ENCODE measurements at places on chromosomes 6 and 20. TPM values are rescaled to one million over a fixed set of nuclear protein-coding genes. Genes with fewer than 3 reads are reported as not detected.

- no peak for DNase-seq
These were observed 28.6 kb downstream of the RALY start for GRCh38 chr20:34022151-34022838.

GRCh38 chr6:151021896-151022295 lies 156.4 kb downstream of the MTHFD1L start:
- DNase-seq = no peak

DNA sequence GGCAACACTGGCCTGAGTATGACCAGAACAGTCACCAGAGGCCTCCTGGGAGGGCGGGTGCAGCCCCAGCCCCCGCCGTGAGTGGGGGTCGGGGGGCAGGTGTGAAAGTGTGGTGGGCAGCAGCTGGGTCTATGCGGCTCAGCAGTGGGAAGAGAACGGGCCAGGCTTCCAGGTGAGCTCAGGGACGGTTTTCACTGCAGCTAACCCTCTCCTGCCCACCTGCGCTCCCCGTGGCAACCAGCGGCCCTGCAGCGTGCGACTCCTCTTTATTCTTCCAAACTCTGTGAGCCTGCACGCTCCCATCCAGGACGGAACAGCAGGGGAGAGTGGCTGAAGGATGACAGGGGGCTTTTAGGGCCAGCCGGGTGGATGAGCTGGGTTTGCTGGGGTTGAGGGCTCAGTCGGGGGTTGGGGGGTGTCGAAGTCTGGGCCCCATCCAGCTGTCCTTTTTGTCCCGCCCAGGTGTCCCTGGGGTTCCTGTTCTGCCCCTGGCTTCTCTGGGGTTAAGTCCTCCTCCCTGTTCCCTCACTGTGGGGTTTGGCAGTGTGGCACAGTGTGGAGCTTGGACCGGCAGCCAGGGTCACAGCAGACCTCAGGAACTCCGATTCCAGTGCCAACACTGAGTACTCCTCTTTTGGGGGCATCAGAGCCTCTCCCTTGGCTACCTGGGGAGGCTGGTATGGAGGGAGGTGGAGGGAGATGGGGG lies 859 bp upstream of the BIRC7 start:
- no peak for DNase-seq

DNA sequence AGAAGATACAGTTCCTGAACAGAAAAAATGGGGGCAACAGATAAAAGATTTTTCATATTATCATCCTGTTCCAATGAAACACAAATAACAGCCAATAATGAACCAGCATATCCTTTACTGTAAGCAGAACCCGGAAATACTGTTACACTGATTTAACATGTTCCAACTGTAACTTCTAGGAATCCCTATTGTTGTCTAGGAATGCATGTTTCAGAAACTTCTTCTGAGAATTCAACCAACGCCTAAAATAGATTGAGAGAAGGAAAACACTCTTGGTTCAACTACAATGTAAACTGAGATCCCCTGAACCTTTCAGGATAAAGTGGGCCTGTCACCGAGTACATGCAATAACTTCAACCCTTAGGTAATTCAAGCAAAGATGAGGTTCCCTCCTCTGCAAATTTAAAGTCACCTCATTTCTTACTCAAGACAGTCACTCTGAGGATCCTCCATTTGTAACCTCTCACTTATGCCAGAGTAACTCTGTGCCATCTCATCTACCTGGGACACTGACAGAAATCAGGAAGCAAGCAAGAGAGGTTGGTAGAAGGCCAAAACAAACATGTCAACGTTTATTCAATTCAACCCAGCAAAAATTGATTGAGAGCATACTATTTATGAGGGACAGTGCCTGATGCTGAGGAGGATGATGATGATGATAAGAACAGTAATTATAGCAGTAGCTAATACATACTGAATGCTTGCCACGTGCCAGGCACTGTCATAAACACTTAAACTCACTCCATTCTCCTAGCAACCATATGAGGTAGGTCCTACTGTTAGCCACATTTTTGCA lies 14.1 kb downstream of the UBE3D start:
- DNase-seq = no peak

- no peak for DNase-seq
These were observed 6.4 kb downstream of the KIAA0408 start for GRCh38 chr6:127452803-127453202.

GRCh38 chr6:134787261-134787877 lies 162.5 kb downstream of the ALDH8A1 start:
- DNase-seq = no peak

GRCh38 chr20:57867181-57867803 lies 157.5 kb upstream of the PMEPA1 start:
- no peak for DNase-seq

DNA sequence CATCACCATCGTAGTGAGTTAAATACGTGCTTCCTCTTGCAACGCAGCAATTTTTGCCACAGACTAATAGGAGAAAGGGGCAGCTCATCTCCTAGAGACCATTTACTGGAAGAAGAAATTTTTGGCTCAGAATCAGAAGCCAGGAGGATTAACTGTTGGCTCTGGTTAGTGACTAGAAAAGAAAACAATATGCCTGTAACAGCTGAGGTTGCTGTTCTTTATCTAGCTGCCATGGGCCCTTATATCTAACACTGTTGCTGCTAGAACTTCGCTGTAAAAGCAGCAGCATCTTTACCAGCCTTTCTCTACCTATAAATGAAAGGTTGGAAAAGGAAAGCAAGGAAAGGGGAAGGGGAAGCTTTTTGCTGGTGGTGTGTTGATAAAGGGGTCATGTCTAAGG lies 65.9 kb downstream of the FAM135A start:
- no peak for DNase-seq

GRCh38 chr6:166861961-166862286 lies 94.4 kb downstream of the RNASET2 start:
- no peak for DNase-seq

DNA sequence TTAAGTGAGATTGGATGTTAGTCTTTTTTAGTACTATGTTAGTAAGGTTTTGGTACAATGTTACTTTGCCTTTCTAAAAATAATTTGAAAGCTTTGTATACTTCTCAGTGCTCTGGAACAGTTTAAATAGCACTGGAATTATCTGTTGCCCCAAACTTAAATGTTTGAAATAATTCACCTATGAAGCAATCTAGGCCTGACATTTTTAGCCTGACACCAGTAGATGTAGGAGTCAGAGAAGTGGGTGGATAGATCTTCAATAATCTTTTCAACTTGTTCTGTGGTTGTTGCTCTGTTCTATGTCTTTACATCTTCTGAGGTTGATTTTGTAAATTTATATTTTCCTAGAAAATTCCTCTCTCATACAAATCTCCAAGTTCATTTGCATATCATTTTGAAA lies 103.1 kb upstream of the ADGRF1 start:
- no peak for DNase-seq

DNA sequence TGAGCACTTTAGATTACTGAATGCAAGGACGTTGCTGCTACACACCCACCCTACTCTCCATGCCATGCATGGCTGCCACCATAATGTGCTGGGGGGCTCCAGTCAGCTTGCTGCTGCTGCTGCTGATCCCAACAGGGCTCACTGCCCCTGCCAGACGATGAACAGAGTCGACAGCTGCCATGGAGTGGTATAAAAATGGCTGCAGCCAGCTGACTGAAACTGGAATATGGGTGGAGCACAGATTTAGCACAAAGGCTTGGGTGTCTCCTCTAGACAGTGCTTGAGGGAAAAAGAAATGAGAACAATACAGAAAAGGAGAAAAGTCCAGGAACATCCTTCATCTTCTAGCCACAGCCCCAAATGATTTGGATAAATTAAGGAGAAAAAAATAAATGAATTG lies 150.7 kb downstream of the PDSS2 start:
- DNase-seq = no peak

GRCh38 chr6:42390228-42390934 lies 61.3 kb downstream of the TRERF1 start:
- no peak for DNase-seq

DNA sequence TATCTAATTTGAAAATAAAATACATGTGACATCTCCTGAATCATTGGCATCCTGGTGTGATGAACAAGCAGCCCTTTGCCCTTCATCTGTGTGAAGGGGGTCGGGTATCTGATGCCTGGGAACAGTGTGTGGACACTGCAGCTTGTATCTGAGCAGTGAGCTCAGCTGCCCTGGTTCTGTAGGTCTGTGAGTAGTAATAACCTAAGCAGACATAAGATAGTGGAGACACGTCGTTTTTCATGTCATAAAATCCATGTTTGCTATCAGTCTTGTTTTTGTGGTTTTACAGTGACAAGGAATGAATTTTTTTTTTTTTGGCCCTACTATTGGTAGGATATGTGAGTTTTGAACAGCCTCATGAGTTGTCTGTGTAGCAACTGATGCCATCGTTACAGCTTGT lies 133.0 kb downstream of the JARID2 start:
- no peak for DNase-seq

DNA sequence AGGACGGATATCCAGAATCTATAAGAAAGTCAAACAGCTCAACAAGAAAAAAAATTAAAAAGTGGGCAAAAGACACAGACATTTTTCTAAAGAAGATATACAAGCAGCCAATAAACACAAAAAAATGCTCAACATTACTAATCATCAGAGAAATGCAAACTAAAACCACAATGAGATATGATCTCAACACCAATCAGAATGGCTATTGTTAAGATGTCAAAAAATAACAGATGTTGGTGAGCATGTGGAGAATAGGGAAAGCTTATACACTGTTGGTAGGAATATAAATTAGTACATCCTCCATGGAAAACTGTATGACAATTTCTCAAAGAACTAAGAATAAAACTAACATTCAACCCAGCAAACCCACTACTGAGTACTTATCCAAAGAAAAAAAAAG lies 23.3 kb upstream of the OSTM1 start:
- DNase-seq = no peak

DNA sequence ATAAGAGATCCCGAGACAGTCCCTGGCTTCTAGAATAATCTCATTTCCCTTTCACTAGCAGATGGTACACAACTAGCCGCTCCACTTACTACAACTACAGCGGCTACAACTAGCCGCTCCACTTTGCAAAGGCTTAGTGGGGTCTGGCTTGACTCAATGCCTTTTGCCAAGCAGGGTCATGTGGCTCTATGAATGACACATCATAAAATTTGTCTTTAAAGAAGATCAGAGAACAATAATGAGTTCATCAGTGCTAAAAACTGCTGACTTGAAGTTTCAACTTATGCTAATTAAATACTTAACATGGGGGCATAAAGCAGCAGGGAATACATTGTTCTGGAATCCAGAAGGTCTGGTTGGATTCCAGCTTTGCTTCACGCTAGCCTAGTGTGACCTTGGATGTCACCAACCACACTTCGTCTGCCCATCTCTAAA lies 2.0 kb upstream of the MICAL1 start:
- DNase-seq = no peak

- no peak for DNase-seq
These were observed 423.5 kb downstream of the MEI4 start for GRCh38 chr6:78076371-78076770.

GRCh38 chr6:39669207-39669972 lies 55.8 kb downstream of the KIF6 start:
- no peak for DNase-seq

GRCh38 chr6:23316131-23316530 lies 746.8 kb downstream of the HDGFL1 start:
- DNase-seq = no peak

DNA sequence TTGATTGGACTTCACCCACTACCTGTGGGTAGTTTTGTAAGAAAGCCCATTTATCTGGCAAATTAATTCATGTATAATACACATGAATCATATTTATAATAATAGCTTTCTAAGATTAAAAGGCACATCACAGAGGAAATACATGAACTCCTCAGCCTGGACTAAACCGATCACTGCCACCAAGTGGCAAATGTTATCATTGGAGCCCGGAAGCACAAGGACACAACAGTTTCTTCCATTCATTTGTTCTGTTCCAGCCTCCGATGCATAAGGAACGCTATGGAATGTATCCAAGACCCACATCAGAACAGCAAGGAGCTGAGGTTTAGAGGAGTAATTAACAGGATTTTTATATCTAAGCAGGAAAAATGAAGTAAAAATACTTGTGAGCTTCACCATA lies 13.9 kb upstream of the IPCEF1 start:
- DNase-seq = no peak

DNA sequence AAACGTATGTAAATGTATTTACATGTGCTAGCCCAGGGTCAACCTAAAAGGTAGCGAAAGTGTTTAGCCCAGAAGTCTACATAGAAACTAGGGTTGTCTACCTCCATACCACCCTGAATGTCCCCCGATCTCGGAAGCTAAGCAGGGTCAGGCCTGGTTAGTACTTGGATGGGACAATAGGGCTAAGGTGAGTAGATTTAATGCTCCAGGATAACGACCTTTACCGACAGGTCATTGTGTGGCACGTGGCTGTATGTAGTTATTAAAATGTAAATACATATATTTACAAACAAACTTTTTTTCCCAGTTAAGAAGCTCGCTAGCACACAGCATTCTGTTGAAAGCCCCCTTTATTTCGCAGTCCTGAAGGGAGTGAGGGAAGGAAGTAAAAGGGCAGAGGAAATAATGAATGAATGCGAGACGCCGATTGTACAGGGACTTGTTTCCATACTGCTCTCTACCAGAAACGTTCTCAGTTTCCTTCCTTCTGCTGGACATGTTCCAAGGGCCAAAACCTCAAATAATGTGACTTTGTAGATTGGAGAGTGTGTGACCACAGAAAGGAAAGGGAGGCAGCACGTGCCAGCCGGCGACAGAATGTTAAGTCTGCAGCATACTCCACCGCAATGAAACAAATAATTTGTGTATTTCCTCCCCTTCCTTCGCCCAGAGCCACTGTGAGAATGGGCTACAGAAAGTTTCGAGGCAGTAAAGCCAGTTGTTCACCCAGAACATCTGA lies 612 bp downstream of the ADAT2 start:
- DNase-seq = no peak

- no peak for DNase-seq
These were observed 174.1 kb downstream of the PREX1 start for GRCh38 chr20:48653706-48654051.

DNA sequence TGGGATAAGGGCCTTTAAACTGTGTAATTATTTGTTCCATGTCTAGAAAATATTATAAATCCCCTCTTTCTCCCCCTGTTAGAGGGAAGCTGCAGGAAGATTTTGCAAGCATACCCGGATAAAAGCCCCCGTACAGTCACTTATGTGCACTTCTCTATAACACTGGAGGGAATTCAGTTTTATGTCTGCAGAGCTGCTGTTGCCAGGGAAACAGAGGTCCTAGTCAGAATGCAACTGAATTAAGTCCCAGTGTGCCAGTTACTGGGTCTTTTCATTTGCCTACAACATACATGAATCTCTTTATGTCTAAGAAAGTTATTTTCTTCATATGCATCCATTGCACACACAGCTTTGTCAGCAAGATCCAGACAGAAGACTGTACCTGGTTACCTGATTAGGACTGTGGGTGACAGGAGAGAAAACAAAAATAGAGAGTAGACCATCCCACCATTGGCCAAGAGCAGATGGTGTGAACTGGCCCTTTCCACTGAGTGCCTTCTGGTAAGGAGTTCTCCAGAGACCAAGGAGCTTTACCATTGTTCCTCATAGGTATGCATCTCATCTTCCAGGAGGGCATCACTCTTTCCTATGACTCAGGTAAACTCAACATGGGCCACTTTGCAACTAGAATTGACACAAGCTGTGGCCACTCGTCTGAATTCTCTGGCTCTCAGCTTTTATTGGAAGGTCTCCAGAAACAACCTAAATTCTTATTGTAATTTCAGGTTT lies 180.8 kb upstream of the PHACTR1 start:
- DNase-seq = no peak

WFDC5 gene
- total RNA-seq = not detected

TMEM244 gene
- not detected for total RNA-seq

RIPOR3 gene
- total RNA-seq = 20.1 TPM

LY6G6F gene
- not detected for total RNA-seq

PAK5 gene
- 0.08 TPM for total RNA-seq

MEI4 gene
- 0.10 TPM for total RNA-seq

CFB gene
- total RNA-seq = 1,916 TPM

LST1 gene
- total RNA-seq = 10.2 TPM

SLC17A3 gene
- total RNA-seq = 10.4 TPM

CDSN gene
- not detected for total RNA-seq

NR2E1 gene
- not detected for total RNA-seq

Data from left lobe of liver (tissue), 2 donors.